Gastroesophageal sphincter (tissue), 4 donors: ENCODE measurements at places on chromosomes 11 and 22. TPM values are rescaled to one million over a fixed set of nuclear protein-coding genes. Genes with fewer than 3 reads are reported as not detected.

HBD gene
- not detected for total RNA-seq

OR52J3 gene
- total RNA-seq = not detected

DNA sequence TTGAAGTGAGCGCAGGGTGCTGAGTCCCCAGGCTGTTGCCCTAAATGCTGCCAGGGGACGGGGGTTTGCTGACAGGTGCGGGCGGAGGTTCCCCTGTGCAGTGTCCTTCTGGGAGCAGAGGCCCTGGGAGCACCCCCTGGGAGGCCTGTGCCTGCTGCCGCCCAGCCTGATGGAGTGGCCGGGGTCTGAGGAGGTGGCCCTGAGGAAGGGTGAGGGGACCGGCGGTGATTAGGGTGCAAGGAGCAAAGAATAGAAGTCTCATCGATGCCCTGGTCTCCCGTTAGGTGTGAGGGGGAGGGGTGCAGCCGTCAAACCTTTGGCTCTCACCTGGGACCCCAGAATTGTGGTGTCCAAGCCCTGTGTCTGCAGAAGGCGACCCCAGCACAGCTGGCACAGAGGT is 1294.7 kb downstream of the BRD1 start:
- no peak for ATAC-seq

- peak; percentile 22 for ATAC-seq
Measured at GRCh38 chr11:118703563-118704106, 24.2 kb upstream of the TREH start.

DNA sequence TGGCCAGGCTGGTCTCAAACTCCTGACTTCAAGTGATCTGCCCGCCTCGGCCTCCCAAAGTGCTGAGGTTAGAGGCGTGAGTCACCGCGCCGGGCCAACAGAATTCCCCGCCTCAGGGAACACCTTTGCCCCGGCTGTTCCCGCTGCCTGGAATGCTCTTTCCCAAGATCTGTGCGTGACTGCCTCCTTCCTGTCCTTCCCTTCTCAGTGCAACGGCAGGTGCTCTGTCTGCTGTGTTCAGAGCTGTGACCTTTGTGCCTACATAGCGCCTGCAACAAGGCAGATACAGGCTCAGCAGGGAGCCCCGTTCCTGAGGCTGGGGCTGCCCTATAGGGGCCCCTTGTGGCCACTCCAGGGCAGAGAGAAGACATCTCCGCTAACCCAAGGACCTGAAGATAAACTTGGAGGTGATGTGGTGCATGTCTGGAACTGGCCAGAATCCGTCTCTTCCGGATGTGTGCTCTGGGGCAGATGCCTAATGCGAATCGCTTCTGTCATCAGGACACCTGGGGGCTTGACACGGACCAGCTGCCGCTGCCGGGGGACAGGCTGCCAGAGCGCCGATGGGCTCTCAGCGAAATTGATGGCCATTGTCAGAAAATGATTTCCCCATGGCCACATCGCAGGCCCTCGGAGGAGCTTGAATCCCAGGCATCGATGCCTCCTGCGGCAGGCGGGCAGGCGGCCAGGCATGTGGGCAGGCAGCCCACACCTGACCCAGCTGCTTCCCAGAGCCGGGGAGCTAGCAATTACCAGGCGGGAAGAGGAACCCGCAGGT is 43.5 kb upstream of the TCF20 start:
- no peak for ATAC-seq
